A549 treated with dexamethasone at 1 μM for 4 hours (cell line): ENCODE measurements at places on chromosomes 11 and 22. TPM values are rescaled to one million over a fixed set of nuclear protein-coding genes. Genes with fewer than 3 reads are reported as not detected.

Gene PDGFD
- total RNA-seq: 6.8 to 8.8 TPM (median 7.2 TPM) in 5 replicates

Gene OR2AT4
- total RNA-seq: not detected in 5 replicates

Gene SYT7
- total RNA-seq: 1.0 to 1.7 TPM (median 1.5 TPM) in 5 replicates

Gene HMOX1
- total RNA-seq: 294 to 453 TPM (median 327 TPM) in 5 replicates

Gene FOLR3
- 0.18 TPM in 1 of 5 replicates, not detected in the others for total RNA-seq

Gene HTR3A
- total RNA-seq: not detected in 5 replicates

Gene LRRC74B
- 0.08 TPM in 1 of 5 replicates, not detected in the others for total RNA-seq

Gene MUC2
- 0.03 to 0.40 TPM (median 0.13 TPM) in 5 replicates for total RNA-seq

Gene IGF2
- total RNA-seq: 1.7 to 2.8 TPM (median 2.4 TPM) in 5 replicates

Gene OR8D1
- total RNA-seq: not detected in 5 replicates

Gene KIF18A
- total RNA-seq: 13.0 to 17.0 TPM (median 14.4 TPM) in 5 replicates

Gene GNG3
- total RNA-seq: not detected in 5 replicates

Gene GLB1L3
- 0.02 to 0.04 TPM in 2 of 5 replicates, not detected in the others for total RNA-seq

Gene GAS2
- total RNA-seq: 0.67 to 1.1 TPM (median 0.86 TPM) in 5 replicates

Gene LMO2
- 0.53 to 0.79 TPM (median 0.68 TPM) in 5 replicates for total RNA-seq

Gene MCM5
- 55.6 to 103 TPM (median 77.6 TPM) in 5 replicates for total RNA-seq

Gene GLB1L2
- 1.4 to 2.2 TPM (median 2.0 TPM) in 5 replicates for total RNA-seq

Gene ELFN2
- total RNA-seq: 3.8 to 7.2 TPM (median 6.7 TPM) in 5 replicates

Gene MB
- 5.4 to 10.3 TPM (median 6.1 TPM) in 5 replicates for total RNA-seq

Gene MUC6
- total RNA-seq: 0.01 to 0.02 TPM in 2 of 5 replicates, not detected in the others
